CD4-positive, alpha-beta T cell (primary cell): ENCODE measurements at places on chromosomes 4 and X.
A peak's percentile ranks its signal among the peaks of the same experiment; 100 is the strongest.

GRCh38 chrX:102863735-102864134, 73.3 kb upstream of the RAB40AL start:
- peak; percentile 75 for DNase-seq

DNA sequence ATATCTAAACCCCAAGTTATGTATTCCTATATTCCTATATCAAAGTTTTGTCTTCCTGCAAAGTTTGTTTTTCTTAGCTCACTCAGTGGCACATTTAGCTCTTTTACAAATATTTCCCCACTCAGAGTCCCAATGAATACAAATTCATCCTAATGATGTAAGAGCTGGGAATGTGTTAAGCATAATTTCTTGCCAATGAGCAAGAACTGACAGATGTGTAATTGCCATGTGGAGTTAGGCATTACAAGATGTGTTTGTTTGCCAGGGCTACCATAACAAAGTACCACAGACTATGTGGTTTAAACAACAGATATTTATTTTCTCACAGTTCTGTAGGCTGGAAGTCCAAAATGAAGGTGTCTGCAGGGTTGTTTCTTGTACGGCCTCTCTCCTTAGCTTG, 302.1 kb downstream of the KCTD8 start:
- DNase-seq: no peak

DNA sequence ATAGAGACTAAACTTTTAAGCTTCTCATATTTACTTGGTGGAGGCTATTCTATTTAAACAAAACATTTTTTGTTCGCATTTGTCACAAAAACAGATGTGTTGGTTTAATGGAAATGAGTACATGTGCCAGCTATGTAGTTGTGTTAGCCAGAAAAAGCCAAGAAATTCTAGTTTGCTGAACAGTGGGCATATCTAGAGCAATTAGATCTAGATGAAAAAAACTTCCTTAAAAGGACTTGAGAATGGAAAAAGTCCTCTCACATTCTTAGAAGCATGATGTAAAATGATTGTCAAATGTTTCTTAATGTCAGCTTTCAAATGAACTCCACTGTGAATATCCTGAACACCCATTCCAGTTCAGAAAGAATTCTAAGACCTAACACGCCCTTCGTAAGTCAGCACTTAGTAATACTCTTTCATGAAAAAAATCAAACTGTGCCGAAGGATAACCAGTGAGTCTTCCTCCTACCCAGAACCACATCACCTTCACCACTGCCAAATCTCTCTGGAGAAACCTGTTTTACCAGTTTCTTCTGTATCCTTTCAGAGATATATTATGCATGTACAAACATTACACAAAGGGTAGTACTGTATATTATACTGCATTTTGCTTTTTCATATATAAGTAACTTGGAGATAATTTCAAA, 28.2 kb downstream of the PHKA1 start:
- no peak for DNase-seq

GRCh38 chrX:79588233-79588632, 221.1 kb upstream of the ITM2A start:
- DNase-seq: no peak

GRCh38 chr4:156560701-156561100, 410.9 kb downstream of the PDGFC start:
- no peak for DNase-seq

DNA sequence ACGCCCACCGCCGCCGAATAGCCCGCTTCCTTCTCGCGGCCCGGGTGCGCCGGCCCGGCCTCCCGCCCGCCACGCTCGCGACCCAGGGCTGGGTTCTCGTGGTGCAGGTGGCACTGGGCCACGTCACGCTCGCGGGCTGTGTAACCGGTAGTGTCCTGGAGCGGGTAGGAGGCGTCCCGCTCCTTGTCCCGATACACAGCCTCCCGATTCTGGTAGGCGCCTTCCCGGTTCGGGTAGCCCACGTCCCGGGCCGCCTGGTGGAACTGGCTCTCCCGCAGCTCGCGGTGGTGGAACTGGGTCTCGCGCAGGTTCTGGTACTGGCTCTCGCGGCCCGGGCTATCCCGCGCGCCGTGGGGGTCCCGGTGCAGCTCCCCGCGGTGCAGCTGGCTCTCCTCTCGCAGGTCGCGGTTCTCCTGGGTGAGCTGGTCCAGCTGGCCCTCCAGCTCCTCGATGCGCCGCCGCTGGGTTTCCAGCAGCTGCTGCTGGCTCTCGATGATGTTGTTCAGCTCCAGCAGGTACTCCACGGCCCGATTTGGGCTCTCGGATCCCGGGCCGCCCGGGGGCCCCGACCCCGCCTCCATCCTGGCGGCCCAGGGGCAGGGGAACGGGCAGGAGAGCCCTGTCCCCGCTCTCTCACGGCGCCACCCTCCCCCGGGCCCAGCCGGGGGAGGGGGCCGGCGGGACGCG, 39.3 kb upstream of the IQSEC2 start:
- DNase-seq: no peak

- DNase-seq: no peak
Observed at GRCh38 chr4:183918696-183919095, 13.6 kb downstream of the STOX2 start.

- DNase-seq: peak; percentile 17
Observed at GRCh38 chrX:132858018-132858417, 100.4 kb downstream of the HS6ST2 start.

DNA sequence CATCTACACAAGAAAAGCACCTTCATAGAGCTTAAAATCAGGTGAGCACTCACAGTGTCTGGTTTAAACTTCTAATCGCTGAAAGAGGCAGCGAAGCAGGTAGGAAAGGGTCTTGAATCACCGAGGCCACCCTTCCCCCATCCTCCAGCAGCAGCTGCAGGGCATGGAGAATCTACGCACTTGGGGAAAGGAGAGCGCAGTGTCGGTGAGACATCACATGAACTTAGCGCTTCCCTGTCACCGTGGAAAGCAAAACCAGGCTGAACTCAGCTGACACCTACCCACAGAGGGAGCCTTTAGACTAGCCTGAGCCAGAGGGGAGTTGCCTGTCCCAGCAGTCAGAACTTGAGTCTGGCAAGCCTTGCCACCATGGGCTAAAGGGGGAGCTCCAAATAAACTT, 197.2 kb upstream of the ZFP42 start:
- no peak for DNase-seq

GRCh38 chrX:72110051-72110875, 21.5 kb downstream of the RTL5 start:
- no peak for DNase-seq

DNA sequence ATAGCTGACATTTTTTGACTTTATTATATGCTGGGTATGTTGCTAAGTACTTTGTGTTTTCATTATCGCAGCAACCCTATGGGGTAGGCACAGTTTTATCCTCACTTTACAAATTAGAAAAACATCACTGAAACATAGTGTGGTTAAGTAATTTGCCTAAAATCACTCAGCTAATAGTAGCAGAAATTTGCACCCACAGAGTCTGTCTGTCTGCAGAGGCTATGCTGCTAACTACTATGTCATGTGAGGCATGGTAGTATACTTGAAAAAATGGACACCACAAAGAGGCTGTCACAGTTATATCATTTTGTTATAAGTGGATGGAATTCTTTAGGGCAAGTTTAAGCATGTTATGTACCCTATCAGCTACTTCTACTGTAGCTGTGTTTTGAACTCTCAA, 69.0 kb downstream of the STAG2 start:
- no peak for DNase-seq

DNA sequence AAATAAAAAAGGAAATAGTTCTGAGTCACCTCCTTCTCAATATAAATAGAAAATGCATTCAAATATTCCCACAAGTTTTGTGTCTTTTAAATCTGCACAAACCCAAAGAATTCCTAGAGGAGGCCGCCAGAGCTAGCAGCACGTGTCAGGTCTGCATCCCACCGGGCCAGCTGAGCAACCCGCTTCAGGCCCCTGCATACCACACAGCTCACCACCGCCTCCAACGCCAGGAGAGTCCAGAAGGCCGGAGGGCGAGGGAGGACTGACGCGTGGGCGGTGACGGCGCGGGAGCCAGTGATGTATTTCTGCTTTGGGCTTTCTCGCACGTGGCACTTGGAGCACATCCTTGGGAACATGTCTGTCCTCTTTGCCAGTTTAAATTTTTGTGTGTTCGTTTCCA, 61.9 kb upstream of the CLDN34 start:
- no peak for DNase-seq
